ENCODE measurements at places on chromosomes 13 and 19.

DNA sequence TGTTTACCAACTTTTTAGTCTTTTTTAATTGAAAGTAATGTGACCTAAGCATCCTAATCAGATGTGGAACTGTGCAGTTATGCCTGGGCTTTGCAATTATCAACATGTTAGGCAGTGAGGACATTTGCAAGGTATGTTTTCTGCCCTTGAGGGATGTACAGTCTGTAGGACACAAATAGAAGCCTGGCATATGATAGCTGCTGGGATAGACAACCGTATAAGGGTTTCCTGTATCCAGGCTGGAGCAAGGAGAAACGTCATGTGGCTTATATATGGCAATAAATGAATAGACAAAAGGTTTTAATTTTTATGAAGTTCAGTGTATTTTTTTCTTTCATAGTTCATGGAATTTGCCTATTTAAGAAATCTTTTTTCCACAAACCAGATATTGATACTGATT lies 2.0 kb upstream of the VPS36 start:
- DNase-seq = no peak

DNA sequence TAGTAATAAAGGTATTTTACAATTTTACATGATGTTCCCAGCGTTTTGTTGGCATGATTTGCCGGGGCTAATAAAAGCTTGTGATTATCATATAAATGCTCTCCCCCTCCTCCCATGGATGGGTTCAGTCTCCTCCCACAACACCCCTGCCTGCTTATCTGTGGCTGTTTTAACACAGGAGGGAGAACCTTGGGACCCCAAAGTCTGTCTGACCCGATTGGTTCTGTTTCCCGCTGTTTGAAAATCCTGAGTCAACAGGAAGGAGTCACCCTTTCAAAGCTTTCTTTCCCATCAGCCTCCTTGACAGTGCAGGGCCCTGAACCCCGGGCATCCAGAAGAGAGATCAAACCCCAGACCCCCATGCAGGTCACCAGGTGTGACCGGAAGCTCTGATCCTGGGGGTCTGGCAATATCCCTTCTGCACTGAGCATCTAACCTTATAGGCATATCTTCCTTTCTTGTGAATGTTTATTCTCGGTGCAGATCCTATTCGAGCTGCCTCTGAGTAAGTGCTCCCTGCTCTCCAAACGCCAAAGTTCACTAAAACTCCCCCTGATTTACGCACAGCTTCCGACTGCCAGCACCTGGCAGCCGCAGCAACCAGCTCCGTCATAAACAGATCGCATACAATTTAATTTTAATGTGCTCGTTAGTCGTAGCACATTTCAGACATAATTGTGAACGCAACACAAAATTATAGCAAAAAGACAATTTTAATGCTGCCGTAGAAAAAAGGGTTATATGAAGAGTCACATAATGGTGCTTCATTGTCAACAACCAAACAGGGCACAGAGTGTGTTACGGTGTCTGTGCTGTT lies 74.8 kb downstream of the TSHZ3 start:
- DNase-seq = no peak

GRCh38 chr19:14118165-14119051 lies 846 bp upstream of the PRKACA start:
- peak; percentile 84 for DNase-seq

GRCh38 chr19:30223866-30224688 lies 148.1 kb upstream of the ZNF536 start:
- no peak for DNase-seq

GRCh38 chr19:38265921-38266429 lies 1.6 kb downstream of the SPINT2 start:
- no peak for DNase-seq

DNA sequence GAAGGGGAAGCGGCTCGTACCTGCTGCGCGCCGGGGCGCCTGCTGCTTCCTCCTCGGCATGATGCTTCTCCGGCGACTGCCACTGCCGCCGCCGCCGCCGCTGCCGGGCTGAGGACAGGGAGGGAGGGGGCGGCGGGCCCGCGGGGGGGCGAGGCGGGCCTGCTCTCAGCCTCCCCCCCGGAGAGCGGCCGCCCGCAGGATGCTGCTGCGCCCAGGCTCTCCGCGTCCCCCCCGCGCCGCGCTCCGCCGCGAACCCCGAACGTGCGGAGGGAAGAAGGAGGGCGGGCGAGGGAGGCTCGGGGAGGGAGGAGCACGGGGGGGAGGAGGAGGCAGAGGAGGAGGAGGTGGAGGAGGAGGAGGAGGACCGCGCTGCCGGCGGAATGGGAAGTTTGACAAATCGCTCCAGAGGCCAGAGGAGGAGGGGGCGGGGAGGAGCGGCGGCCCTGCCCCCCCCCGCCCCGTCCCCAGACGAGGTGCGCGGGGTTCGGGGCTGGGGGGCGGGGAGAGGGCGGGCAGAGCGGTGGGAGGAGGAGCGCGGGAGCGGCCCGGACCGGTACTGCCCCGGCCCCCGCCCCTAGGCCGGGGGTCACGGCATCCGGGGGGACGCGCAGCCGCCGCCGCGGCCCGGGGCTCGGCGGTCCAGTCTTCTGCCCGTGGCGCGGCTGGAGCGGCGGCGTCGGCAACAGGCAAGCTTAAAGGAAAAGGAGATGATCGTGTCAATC lies at the start of gene TSHZ3:
Gene TSHZ3 (minus strand): TSS at position 277 of the 722 bp plus-strand sequence. CDS start 217 bp downstream, at position 60.
- peak; percentile 61 for DNase-seq

DNA sequence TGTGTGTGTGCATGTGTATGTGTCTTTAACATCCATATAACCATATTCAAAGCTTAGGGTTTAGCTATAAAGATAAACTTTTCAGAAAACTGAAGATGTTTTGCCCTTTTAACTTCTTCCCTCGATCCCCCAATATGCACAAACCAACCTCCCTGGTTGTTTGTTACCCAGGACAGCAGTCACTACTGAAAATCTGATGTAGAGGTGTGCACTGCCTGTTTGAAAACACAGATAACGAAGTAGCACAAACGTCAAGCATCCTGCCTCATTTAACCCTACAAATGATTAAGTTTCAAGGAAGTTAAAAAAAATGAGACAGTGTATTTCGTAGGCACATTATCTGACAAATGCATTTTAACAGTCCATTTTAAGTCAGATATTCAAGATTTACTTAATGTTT lies 3.6 kb downstream of the TNFSF11 start:
- DNase-seq = no peak

DNA sequence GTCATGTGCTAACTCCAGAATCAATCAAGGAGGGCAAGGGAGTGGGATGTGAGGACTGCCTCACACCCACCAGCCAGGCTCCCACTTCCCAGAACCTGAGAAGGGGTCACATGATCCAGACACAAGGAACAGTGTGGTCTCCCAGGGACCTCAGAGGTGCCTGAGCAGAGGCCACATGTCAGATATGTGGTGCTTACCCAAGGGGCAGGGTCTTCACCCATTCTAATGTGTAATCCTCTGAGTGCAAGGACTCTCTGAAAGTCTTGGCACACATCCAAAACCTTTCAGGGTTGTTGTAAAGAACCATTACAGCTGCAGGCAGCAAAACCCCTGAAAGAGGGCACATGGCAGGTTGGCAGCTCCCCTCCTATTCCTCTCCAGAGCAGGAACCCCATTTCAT lies 656.6 kb downstream of the UQCRFS1 start:
- no peak for DNase-seq

GRCh38 chr19:8457209-8457608 lies 12.4 kb downstream of the HNRNPM start:
- DNase-seq = no peak

GRCh38 chr19:45767881-45768654 lies 984 bp downstream of the SIX5 start:
- peak; percentile 74 for DNase-seq

- DNase-seq = no peak
These were observed 904.3 kb downstream of the DIAPH3 start for GRCh38 chr13:59259165-59260000.

- no peak for DNase-seq
These were observed 44.4 kb upstream of the USE1 start for GRCh38 chr19:17170538-17171297.

GRCh38 chr13:80386002-80386401 lies 45.1 kb upstream of the SPRY2 start:
- no peak for DNase-seq

- no peak for DNase-seq
These were observed 42.2 kb upstream of the ZNF507 start for GRCh38 chr19:32303193-32303592.

DNA sequence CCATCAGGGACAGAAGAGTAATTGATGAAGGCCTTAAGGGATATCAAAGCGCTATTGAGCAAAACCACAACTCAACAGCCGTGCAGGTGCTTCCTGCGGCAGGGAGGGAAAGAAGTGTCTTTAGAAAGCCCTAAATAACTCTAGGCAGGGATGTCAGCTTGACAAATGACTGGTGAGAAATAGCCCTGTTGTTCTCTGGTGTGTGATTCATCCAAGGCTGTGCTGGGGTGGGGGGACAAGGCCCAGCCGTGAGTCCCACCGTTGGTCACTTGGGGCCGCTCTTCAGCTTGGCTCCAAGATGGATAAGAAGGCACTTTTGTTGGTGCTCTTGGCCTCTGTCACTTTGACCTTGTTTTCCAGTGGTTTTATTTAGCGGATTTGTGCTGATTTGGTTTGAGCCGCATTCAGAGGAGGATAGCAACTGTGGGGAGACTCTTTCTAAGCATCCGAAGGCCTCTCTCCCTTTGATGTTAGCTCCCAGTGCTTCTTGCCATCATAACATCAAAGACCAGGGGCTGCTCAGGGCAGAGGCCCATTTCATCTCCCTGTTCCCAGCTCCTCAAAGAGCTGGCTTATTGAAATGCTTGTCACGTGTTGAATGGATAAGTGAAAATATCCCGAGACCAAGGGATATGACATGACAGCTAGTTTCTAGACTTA lies 130.3 kb upstream of the SERP2 start:
- peak; percentile 87 for DNase-seq

GRCh38 chr13:112891477-112892401 lies 77.3 kb upstream of the MCF2L start:
- no peak for DNase-seq

GRCh38 chr13:92463134-92463533 lies 763.5 kb upstream of the GPC6 start:
- no peak for DNase-seq

All from cardiac muscle cell (in vitro differentiated cells and primary cell).